Melanocyte of skin (primary cell): ENCODE measurements at places on chromosomes 7 and 10. TPM values are rescaled to one million over a fixed set of nuclear protein-coding genes. Genes with fewer than 3 reads are reported as not detected.

The TAS2R3 gene
- 1.00 and 1.7 TPM in 2 replicates for total RNA-seq

The FAM25C gene
- not detected in 2 replicates for total RNA-seq

The EBF3 gene
- total RNA-seq: under 0.01 TPM in 1 of 2 replicates, not detected in the other

The CTTNBP2 gene
- total RNA-seq: 10.7 and 11.9 TPM in 2 replicates

The COBL gene
- 7.3 and 16.2 TPM in 2 replicates for total RNA-seq

The OR6V1 gene
- total RNA-seq: not detected in 2 replicates

The ASAH2B gene
- total RNA-seq: 2.0 and 2.3 TPM in 2 replicates

The PSD gene
- total RNA-seq: 0.34 and 0.73 TPM in 2 replicates
